ENCODE measurements at places on chromosomes 12 and 14.

- DNase-seq = no peak
These were observed 14.1 kb upstream of the NUMB start for GRCh38 chr14:73472185-73473114.

GRCh38 chr12:47757364-47757839, 1.3 kb downstream of the RAPGEF3 start:
- DNase-seq = no peak

- DNase-seq = no peak
These were observed 1.9 kb upstream of the SLCO1A2 start for GRCh38 chr12:21336656-21337055.

GRCh38 chr12:15530361-15530760, 208.1 kb downstream of the PTPRO start:
- no peak for DNase-seq

DNA sequence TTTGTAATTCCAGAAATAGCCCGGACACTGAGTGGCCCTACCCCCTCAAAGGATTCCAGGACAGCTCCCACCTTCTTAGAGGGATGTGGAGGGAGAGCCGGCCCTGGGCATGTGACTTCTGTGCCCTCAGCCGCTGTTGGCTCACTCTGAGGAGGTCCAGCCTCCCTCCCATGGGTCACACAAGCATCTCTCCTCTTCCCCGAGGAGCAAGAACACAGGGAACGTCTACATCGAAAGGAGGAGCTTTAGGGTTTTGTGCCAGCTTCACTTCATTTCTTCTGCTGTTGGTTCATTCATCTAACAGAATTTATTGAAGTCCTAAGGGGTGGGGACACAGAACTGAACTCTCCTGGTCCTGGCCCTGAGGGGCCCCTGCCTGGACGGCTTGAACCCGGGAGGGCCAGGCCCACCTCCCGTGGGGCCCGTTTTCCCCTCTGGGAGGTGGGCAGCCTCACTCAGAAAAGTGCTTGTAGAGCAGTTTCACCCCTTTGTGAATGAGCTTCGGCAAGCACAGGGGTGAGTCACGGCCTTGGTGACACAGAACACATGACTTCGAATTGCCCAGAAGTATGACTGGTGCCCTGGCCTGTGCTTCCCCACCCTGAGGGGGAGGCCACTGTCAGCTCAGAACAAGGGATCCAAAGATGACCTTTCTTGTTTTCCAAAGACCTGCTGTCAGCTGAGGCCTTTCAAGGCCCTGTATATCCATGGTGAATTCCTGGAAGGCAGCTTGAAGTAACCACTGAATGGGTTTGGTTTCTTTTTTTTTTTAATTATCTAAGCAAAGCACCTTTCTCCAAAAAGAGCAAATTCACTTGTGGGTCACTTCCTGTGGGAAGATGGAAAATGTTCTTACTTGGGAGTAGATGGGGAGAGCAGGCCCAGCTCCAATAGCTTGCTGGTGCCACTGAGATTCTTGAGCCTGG, 39.2 kb downstream of the NFKBIA start:
- DNase-seq = peak; percentile 62

DNA sequence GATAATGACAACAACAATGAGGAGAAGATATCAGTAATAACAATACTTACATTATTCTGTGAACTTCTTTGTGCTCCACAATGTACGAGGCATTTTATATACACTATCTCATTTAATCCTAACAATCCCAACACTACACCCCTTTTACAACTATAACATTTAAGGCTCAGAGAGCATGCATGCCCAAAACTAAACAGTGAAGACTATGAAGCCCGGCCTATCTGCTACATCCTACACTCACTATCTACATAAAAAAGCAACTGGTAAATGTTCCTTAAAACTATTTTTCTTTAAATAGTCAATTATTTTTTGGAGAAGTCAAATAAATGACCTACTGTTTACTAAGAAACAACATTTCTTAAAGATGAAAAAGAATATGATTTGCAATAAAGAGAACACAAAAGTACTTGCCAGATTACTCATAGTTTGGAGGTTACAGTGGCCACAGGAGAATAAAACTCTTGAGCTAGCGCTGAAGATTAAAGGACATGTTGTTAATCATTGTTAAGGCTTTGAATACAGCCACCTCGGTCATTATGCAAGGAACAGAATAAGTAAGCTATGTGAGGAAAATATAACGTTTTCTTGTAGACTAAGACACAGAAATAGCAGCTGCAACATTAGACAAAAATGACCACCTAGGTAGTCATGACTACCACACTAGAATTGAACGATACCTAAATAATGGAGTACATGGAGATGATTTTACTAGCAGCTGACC, 56.7 kb downstream of the EPS8 start:
- no peak for DNase-seq

GRCh38 chr12:107584563-107584962, 101.0 kb upstream of the PWP1 start:
- DNase-seq = no peak

GRCh38 chr12:53539526-53539925, 32.2 kb upstream of the NPFF start:
- DNase-seq = no peak

DNA sequence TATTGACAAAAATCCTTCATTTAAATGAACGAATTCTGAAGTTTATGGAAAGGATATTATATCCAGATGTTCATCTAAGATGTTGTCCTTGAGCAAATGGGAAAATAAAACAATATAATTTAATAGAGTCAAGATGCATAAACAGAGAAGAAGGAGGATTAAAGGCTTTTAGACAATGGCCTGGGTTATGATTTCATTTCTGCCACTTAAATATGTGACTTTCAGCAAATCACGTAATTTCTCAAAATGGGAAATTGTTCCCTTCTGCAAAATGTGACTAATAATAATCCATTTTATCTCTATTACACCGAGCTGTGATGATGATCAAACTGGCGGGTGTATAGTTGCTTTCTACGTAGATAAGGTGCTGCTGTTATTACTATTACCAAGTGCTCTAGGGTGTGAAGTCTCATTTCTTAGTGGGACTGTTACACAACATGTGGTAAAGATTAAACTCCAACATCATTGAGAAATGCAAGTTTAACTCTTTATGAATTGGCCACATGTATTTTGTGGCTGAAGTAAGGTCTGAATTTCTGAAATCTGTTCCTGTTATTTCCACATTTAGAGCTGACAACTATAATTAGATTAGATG, 157.0 kb downstream of the MYRFL start:
- no peak for DNase-seq

DNA sequence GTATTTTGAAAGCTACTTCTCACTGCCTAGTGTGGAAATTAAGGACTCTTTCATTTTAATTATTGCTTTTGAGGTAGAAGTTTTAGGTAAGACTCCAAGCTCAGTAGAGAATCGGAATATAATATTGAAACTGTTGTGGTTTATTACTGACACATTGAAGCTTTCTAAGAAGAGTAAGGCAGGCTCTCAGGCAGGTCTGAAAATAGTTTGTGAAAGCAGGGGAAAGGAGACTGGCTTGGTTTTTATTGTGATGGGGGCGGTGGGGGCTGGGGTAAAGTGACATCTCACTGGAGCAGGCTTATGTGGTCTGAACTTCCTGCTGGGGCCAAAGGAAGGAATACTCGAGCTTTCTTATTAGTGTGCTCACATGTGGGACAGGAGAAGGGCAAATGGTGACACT, 79.5 kb downstream of the OTOGL start:
- no peak for DNase-seq

Measured in colonic mucosa (tissue), 4 donors.